Activated T-helper 1 cell treated with anti-CD3 and anti-CD28 coated beads, Interleukin-2, amount 50 U/mL, for 16 hours (primary cell): ENCODE measurements at places on chromosomes 12 and 14.

- no peak for DNase-seq
Measured at GRCh38 chr12:118746176-118746575, 235.2 kb upstream of the SRRM4 start.

DNA sequence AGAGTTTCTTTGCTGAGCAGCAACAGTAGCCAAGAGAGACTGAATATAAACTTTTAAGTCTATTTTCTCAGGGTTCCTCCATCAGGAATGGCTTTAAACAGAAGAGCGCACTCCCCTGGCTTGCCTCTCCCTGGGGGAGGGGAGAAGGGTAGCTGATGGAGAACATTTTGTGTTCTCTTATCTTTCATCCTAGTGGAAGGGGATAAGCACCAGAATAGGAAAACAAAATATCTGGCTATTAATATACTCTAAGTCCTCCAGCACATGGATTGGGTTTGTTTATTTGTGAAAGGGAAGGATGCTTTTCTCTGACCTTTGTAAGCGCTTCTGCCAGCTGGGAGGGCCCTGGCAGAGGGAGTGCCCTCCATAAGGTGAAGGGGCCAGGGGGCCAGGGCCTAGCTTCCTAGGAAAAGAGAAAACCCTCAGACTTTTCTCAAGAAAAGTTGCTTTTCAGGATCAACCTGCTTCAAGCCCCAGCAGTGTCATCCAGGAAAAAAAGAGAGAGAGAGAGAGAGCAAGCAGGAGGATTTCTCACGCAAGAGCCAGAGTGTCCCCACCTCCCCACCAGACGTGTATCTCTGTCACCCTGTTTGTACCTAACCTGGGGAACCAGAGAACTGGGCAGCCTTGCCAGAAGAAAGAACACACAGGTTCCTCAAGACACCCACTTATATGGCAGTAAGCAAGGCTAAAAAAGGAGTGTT is 34.3 kb upstream of the ATP2A2 start:
- DNase-seq: no peak

DNA sequence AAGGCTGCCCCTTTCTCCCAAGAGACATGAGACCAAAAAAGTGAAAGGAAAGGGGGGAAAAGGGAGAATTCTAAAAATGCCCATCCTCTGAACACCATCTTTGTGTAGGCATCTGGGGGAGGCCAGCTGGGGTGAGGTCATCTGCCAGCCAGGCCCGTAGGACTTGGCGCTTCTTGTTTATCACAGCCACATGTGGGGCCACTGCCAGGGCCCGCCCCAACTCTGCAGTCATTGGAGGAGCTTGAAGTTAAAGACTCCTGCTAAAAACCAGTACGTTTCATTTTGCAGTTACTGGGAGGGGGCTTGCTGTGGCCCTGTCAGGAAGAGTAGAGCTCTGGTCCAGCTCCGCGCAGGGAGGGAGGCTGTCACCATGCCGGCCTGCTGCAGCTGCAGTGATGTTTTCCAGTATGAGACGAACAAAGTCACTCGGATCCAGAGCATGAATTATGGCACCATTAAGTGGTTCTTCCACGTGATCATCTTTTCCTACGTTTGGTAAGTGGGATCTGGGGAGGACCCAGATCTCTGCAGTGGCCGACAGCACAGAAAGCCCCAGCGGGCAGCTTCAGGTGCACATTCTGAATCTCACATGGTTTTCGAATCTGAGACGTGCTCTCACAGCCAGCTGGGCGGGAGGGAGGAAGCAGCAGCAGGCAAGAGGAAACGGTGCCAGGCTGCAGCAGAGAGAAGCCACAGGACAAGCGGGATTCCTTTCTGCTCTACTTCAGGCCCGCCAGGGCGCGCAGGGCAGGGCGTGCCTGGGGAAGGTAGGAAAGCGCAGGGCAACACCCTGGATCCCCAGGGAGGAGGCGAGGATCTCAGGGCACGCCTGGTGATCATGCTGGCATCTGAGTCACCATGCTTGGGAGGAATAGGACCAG is at the start of gene P2RX7:
Gene P2RX7, plus strand, starts transcription at position 276 of the 881 bp plus-strand sequence. Its CDS starts 95 bp downstream, at position 371.
- peak; percentile 13 for DNase-seq

- DNase-seq: no peak
Measured at GRCh38 chr14:30808576-30808975, 65.8 kb upstream of the COCH start.

DNA sequence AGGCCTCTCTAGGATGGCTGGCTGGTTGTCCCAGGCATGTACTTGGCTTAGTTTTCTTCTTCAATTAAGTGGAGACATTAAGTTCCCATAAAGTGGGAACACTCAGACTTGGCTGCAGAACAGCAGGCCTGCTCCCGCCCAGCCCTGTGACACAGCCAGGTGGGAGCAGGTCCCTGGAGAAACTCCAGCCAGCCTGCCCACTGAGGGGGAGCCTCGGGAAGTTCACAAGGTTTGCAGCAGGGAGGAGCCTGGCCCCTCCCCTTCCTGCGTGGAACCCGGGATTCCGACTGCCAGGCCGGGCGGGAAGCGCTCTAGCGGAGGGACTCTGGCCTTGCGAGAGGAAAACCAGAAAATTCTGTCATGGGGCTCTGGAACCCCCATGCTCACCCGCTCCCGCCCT is 98.3 kb upstream of the EVL start:
- no peak for DNase-seq
